ENCODE measurements at places on chromosomes 7 and 10.

GRCh38 chr7:21542891-21543527 lies at the start of gene DNAH11:
Gene DNAH11, plus strand, starts transcription at chr7:21543039. Its CDS starts 207 bp downstream, at chr7:21543246.
- DNase-seq: no peak

GRCh38 chr7:112214883-112215282 lies 8.4 kb downstream of the ZNF277 start:
- no peak for DNase-seq

DNA sequence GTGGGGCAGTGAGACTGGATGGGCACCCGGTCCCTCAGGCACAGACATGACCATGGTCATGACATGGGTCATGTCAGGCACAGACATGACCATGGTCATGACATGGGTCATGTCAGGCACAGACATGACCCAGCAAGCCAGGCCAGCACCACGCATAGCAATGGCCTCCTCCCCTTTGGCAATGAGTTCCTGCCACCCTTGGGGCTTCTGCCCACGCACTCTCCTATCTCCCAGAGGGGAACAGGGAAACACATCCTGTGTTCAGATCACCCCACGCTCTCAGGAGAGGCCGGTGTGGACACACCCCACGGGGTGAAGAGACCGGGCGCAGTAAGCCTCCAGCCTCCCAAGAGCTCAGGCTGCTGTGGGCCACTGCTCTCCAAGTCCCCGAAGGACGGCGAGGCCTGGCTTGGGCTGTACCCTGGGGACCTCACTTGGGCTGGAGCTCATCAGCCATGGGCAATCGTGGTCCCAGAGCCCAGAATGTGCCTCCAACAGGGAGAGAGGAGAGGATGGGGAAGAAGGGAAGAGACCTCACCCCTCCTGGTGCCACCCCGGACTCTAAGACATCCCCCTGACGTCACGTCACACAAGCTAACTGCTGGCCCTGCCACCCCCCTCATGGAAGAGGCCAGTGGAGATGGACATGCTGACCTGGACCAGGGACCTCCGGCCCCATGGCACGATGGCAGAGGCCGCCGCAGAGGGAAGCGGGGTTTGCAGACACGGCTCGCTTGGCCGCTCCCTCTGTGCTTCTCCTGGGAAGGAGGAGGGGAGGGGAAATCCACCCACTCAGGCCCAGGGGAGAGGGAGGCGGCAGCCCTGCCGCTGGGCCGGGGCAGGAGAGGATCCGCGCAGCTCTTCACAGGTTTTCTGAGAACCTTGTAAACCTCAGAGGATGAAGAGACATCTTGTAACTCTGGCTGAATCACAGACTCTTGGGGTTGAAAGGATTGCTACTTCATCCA lies 269.6 kb downstream of the ELFN1 start:
- DNase-seq: no peak

DNA sequence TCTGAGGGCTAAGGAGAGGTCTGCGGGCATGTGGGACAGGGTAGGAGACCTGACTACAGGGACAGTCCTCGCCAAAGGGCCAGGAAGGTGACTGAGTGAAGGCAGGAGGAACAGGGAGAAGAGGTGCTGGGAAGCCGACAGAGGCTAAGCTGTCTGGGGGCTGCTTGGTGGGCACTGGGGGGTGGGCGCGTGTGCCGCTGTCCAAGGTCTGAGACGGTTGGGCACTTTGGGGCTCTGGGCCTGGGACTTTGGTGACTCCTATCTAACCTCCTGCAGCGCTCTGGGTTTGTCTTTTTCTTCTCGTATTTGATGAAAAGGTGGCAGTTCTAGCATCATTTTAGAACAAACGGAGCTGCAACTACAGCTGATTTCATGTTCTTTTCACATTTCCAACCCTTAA lies 141.5 kb downstream of the C10orf105 start:
- DNase-seq: no peak

- no peak for DNase-seq
Observed at GRCh38 chr10:33715303-33715975, 381.0 kb upstream of the NRP1 start.

DNA sequence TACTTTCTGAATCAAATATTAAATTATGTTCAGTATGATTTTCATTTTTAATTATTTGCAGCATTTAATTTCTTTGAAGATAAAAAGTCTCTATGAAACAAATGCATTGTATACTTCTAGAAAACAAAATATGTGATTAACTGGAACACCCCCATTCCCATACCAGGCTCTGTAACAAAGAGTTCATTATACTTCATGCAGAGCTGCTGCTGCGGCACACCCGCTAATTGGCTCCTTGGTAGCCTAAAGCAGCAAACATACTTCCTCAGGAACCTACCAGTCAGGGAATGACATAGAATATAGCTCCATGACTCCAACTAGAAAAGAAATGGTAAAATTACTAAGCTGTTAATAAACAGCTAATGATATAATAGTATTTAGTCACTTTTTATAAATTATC lies 19.3 kb downstream of the RAB11FIP2 start:
- no peak for DNase-seq
